ENCODE measurements at places on chromosomes 7 and 10.
A peak's percentile ranks its signal among the peaks of the same experiment; 100 is the strongest.

GRCh38 chr7:70435634-70436033 lies 696.3 kb upstream of the GALNT17 start:
- DNase-seq: no peak

DNA sequence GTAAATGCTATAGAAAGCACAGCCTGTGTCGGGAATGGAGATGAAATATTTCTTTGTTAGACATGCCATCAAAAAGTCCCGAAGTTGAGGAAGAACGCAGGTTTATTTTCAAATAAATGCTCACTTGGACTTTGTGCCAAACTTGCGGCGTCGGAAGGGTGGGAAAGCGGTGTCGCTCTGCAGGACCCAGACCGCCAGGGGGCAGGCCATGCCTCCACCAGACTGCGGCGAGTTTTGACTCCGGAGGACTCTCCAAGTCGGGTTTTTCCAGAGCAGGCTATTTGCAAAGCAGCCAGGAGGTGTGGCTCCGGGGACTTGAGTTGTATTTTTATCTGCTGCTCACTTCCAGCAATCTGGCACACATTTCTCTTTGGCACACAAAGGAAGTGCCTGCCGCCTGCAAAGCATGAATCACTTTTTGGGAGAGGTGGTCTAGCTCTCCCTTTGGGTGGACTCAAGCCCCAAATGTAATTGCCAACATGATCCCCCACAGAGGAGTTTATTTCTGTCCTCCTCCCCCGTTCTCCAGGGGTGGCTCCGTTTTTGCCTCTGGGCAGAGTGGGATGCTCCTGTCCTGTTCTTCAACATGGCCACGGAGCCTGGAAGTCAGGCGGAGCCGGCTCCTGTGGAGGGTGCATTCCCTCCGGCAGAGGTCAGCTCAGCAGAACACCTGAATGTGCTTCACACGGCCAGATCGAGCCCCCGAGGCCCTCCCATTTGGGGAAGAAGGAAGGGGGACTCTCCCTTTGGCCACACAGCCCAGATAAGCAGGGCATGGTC lies 82.3 kb upstream of the GPR26 start:
- peak; percentile 60 for DNase-seq

DNA sequence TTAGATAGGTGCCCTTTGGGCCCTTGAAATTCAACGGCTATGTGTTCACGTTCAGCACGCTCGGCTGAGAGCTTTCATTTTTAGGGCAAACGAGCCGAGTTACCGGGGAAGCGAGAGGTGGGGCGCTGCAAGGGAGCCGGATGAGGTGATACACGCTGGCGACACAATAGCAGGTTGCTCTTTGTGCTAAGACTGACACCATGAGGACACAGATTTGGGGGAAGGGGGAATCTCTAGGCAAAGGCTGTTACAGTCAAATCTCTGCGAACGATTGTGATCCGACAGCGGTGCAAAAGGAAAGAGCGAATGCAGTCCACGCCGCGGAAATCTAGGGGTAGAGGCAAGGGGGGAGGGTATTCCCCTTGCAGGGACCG lies 667 bp downstream of the KLLN start:
- DNase-seq: no peak

DNA sequence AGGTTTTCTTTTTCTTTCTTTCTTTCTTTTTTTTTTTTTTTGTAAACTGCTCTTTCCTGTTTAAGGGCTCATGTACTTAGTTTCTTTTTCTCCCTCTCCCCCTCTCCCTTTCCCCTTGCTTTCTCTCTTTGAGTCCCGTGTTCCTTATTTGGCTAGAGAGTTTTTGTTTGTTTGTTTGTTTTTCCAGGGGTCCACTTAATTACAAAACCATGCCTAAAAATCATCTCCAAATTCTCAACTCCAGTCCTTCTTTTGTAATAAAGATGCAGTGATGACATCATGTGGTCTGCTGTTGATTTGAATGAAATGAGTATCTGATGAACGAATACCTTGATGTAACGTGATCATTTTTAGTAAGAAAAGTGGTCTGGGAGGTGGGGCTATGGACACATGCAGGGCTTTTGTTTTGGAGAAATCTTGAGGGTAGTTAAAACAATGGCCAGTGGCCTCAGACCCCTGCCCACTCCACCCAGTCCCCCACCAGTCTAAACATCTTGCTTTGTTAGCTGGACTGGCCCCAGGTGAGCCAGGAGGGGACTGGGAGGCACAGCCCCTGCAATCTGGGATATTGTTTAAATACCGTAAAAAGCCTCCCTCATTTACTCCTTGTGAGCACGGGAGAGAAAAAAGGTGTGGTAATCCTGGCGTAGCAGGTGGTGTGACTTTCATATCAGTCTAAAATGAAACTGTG lies 165.7 kb downstream of the LRMDA start:
- no peak for DNase-seq

- no peak for DNase-seq
Measured at GRCh38 chr10:24938076-24938475, 14.3 kb downstream of the PRTFDC1 start.

GRCh38 chr10:90288391-90288933 lies 569.4 kb downstream of the HTR7 start:
- peak; percentile 50 for DNase-seq

GRCh38 chr7:140581411-140581810 lies 59.2 kb downstream of the DENND2A start:
- DNase-seq: no peak

- peak; percentile 8 for DNase-seq
Measured at GRCh38 chr7:141231018-141231792, 157.3 kb downstream of the TMEM178B start.

GRCh38 chr10:133123050-133123745 lies 35.5 kb downstream of the ADGRA1 start:
- DNase-seq: no peak

DNA sequence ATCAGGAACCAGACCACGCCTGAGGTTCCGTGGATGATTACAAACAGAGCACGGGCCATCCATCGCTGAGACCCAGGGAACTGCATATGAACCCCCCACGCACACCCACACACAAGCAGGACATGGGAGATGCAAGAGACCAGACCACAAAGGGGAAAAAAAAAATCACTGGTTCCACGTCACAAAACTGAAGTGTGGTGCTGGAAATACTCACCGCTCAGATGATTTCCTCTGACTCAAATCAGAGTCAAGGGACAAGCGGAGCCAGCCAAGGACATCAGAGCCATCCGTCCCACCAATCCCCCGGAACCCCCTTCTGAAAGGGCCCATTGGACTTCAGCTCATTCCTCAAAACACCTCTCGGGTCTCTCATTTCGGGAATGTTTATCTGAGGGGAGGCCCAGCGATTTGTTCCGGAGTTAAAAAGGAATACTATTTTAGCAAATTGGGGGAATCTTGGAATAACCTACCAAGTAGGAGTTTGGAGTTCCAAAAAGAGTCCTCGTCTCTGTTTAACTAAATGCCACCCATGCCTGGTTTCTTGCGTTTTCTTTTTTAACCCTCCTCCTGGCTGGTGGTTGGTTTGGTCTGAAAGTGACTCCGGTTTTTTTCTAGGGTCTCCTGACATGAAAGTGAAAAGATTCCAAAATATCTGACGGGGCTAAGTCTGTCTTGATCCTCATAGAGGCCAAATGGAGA lies 15.0 kb downstream of the SNX8 start:
- DNase-seq: peak; percentile 34

DNA sequence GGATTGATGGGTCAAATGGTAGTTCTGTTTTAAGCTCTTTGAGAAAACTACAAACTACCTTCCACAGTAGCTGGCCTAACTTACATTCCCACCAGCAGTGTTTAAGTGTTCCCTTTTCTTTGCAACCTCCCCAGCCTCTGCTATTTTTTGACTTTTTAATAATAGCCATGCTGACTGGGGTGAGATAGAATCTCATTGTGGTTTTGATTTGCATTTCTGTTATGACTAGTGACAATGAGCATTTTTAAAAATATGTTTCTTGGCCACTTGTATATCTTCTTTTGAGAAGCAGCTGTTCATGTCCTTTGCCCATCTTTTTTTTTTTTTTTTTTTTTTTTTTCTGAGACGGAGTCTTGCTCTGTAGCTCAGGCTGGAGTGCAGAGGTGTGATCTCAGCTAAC lies 155.2 kb upstream of the BMPER start:
- DNase-seq: peak; percentile 92

GRCh38 chr10:101146392-101147251 lies 15.5 kb downstream of the TLX1 start:
- DNase-seq: no peak

All from fibroblast of skin of back (primary cell).